OCI-LY7 (cell line): ENCODE measurements at places on chromosomes 3 and 15.

GRCh38 chr3:22585504-22585903 is 617.6 kb upstream of the UBE2E2 start:
- no peak for DNase-seq

- DNase-seq: no peak
These were observed 21.1 kb upstream of the TNK2 start for GRCh38 chr3:195929452-195929851.

GRCh38 chr3:11651900-11652299 is 8.2 kb upstream of the VGLL4 start:
- DNase-seq: peak; percentile 56

- DNase-seq: no peak
These were observed 462.6 kb downstream of the PDCD6IP start for GRCh38 chr3:34261001-34261385.

DNA sequence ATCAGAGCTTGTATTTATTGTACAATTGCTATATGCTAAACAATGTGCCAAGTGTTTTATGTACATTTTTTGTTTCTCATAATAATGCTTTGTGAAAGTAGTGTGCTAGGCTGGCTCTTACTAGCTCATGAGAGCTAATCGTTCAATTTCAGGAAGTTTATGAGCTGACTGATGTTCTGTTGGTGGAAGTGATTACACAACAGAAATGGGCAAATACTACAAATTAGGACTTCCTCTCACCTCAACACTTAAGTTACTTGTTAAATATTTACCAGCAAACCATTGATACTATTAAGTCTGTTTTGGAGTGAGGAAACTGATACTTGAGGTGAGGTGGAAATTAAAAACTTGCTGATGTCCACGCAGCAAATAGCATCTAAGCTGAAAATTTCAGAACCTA is 32.3 kb downstream of the SLC9C1 start:
- no peak for DNase-seq

GRCh38 chr3:42803414-42804105 is 730 bp downstream of the HIGD1A start:
- DNase-seq: peak; percentile 64

DNA sequence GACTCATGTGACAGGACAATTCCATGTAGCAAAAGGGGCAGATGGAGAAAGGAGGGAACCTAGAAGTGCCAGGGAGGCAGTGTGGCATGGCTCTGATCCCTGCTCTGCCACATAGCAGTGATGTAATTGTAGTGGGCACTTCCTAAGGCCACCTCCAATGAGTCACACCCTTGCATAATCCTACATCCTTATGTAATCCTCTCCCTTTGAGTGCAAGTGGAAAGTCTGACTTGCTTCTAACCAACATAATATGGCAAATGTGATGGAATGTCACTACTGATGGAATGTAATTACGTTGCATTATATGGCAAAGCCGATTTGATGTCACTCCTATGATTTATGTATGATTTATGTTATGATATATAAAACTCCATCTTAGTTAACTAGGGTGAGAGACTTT is 72.9 kb upstream of the ATP2C1 start:
- no peak for DNase-seq

DNA sequence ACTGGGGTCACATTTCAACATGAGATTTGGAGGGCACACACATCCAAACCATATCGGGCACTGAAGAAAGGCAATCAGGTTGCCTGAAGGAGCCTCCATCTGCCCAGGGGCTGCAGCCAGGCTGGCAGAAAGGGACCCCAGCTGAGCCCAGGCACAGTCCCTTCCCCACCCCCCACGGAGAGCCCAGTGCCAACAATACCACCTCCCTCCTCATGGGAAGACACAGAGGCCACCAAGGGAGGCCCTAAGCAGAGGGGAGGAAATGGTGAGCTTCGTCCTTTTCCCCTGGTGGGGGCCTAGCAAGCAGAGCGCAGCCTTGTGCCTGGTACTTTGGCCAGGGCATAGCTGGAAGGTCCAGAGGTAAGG is 3.0 kb upstream of the STRA6 start:
- no peak for DNase-seq

GRCh38 chr3:146065573-146066006 is 95.4 kb downstream of the PLOD2 start:
- peak; percentile 44 for DNase-seq

DNA sequence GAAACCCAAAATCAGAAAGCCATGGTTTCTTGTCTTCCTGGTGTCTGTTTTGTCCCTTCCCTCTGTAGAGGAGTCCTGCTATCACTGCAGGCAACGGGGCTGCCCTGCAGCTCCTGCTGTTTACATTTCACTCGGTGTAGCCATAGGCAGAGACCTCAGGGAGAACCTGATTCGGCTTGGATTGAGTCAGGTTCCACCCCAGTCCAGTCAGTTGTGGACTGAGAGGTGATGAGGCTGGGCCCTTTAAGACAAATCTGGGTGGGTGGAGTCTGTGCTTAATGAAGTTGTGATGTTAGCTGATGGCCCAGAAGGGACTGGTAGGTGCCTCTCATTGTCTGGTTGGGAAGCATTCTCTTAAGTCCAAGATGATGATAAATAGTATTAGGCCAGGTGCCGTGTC is 35.7 kb downstream of the FLNB start:
- DNase-seq: no peak
